ENCODE measurements at places on chromosomes 5 and 9. TPM values are rescaled to one million over a fixed set of nuclear protein-coding genes. Genes with fewer than 3 reads are reported as not detected.

Gene ZNF622
- 30.9 TPM for total RNA-seq

Gene RPP25L
- 14.4 TPM for total RNA-seq

Gene TIMD4
- total RNA-seq = not detected

Gene SLC25A2
- total RNA-seq = 0.16 TPM

Gene ENTR1
- total RNA-seq = 34.0 TPM

Gene CARTPT
- total RNA-seq = not detected

Gene SLC36A2
- not detected for total RNA-seq

Gene PCDHB10
- 1.6 TPM for total RNA-seq

Gene ADAMTS12
- 0.65 TPM for total RNA-seq

Gene PRRX2
- not detected for total RNA-seq

Gene PLPP1
- 156 TPM for total RNA-seq

Gene TSLP
- total RNA-seq = 0.06 TPM

Gene IL5
- total RNA-seq = not detected

Gene IER5L
- 13.1 TPM for total RNA-seq

Gene SPINK13
- not detected for total RNA-seq

Gene RNF224
- not detected for total RNA-seq

Gene ZBED3
- 2.0 TPM for total RNA-seq

Gene TMC1
- 1.3 TPM for total RNA-seq

Gene SOHLH1
- not detected for total RNA-seq

Gene FTMT
- total RNA-seq = not detected

Gene FCN2
- total RNA-seq = not detected

Gene HAVCR2
- total RNA-seq = not detected

Gene KCTD16
- 0.06 TPM for total RNA-seq

Gene TAF11L10
- total RNA-seq = not detected

Gene KIF12
- total RNA-seq = not detected

Gene FOXD4
- 0.25 TPM for total RNA-seq

Gene ACTBL2
- total RNA-seq = under 0.01 TPM

Gene PCA3
- total RNA-seq = under 0.01 TPM

Gene HMCN2
- 0.19 TPM for total RNA-seq

Gene TRIM36
- 0.49 TPM for total RNA-seq

Gene SPATA6L
- 0.97 TPM for total RNA-seq
